ENCODE measurements at places on chromosomes 13 and 19.

DNA sequence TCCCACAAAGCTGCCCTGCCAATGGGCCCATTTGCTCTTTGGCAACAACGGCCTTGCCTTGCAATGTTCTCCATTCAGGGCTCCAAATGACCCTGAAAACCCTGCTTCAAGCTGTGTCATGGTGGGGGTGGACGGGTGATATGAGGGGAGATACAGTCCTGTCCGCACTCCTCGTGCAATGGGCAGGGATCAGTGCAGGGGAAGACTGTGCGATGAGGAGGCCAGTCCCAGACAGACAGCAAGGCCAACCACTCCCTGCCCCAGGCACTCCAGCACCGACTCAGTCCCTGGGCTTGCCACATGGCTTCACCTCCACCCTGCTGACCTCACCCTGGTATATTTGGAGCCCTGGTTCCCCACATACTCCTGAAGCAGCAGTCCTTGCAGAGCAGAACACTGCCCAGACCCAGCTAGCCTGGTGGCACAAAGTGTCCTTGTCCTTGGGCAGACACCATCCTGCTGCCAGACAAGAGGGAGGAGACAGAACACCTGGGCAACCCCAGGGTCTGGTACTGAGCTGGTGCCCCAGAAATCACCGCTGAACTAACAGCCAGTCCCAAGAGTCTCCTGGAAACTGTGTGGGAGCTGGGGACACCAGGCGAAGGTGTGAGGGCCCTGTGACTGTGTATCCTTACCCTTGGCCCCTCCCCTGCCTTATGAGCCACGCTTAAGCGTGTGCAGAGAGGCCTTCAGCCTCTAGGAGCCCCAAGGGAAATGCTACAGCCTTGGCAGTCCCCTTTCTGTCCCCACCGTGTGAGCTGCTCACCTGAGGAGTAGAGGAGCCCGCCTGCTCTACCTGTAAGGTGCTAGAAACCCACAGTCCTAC, 9.1 kb upstream of the SLC35E1 start:
- DNase-seq: no peak

- DNase-seq: no peak
Measured at GRCh38 chr19:16398530-16399249, 73.1 kb downstream of the EPS15L1 start.

DNA sequence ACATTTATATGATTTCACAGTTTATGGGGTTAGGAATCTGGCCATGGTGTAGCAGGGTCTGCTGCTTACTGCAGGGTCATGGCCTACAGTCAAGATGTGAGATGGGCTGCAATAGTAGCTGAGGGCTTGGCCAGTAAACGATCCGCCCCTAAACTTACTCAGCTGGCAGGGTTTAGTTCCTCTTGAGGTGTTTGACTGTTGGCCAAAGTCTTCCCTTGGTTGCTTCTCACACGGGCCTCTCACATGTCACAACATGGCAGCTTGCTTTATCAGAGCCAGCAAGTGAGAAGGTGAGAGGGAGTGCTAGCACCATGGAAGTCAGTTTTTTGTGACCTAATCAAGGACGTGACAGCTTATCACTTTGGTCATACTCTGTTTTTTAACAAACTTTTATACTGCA, 77.1 kb downstream of the DNAJC3 start:
- DNase-seq: no peak

- DNase-seq: no peak
Measured at GRCh38 chr13:85990397-85990796, 191.2 kb upstream of the SLITRK6 start.

GRCh38 chr13:36355632-36356031, 9.4 kb upstream of the SPART start:
- no peak for DNase-seq

DNA sequence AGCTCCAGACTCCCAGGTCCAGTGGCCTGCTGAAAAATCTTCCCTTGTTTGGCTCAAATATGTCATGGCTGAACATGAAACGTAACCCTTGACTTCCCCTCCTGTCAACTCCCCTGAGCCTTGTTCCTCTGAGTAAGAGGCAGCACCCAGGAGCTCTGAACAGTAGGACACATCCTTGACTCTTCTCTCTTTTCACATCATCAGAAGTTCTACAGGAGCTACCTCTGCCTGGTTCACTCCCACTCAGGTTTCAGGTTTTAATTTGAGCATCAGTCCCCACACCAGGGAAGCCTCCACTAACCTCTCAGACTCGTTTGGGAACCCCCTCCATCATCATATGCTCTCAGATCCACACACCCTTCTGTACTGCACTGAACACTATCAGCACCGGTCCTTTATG, 30.3 kb downstream of the ZNF823 start:
- no peak for DNase-seq

DNA sequence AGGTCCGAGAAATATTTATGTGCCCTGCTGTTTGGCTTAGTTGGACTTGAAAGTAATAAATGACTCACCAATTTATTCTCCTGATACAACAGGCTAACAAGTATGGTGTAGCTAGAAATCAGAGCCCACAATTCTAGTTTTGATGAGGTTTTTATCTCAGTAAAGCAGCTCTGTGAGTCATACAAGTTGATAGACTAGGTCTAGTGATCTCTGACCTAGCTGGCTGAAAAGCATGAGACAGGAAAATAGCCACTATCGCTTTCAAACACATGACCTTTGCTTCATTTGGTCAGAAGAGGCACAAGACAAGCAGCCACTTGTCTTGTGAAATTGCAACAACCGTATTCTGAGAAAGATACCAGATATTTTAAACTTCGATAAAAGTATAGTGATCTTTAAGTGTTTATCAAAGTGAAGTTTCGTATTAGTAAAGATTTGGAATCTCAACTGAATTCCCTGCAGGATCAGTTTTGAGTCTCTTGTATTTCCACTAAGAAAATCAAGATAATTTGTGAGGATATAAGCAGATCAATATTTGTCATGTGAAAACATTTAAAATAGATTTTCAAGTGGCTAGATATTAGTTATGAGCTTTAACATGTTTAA, 126.7 kb downstream of the MAB21L1 start:
- DNase-seq: no peak

GRCh38 chr19:35793381-35794165, 18.2 kb downstream of the ARHGAP33 start:
- DNase-seq: no peak

DNA sequence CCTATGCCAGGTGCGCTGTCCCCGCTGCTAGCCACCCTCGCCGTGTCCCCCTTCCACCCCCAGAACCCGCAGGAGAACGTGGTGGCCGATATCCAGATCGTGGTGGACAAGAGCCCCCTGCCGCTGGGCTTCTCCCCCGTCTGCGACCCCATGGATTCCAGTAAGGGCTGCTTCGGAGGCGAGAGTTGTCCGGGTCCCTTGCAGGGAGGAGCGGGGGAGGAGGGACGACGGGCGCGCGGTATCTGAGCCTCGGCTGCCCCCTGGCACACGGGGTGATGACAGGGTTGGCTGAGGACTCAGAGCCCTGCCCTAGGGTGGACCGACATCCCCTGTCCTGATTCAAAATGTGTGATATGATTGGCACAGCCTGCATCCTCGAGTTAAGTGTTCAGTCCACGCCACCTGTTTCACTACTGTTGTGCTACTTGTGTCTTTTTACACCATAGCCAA, 653 bp downstream of the MVB12A start:
- DNase-seq: peak; percentile 40

GRCh38 chr13:60402022-60402421, 5.0 kb downstream of the TDRD3 start:
- no peak for DNase-seq

DNA sequence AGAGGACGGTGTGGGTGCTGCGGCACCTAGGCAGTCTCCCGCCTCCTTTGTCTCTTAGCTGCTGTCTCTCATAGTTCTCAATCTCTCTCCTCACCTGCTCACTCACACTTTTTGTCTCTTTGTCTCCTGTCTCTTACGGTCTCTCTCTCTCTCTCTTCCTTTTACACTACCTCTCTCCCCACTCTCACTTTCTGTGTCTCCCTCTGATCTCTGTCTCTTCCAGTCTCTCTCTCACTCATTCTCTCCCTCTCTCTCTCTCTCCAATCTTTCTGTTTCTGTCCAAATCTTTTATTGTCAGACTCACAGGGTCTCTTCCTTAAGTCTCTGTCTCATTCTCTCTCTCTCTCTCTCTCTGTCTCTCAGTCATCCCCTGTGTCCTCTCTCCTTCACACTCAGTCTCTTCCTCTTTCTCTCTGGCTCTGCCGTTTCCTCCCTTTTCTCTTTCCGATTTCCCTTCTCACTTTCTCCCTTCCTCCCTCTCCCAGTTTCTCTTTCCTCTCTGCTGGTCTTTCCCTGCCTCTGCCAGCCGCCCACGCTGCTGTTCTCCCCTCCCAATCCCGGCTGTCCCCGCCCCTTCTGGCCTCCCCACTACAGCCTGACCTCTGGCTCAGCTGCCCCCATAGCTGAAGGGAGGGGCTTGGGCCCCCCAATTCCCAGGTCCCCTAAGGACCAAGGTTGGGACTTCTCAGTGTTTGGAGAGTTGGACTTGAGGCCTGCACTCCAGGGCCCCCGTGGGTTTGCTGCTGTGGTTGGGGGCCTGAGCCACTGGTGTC, at the start of gene PLEKHA4:
PLEKHA4 (minus strand) TSS at position 504 of the 773 bp plus-strand sequence. CDS start 997 bp downstream, outside the sequence.
- DNase-seq: peak; percentile 45

- peak; percentile 47 for DNase-seq
Measured at GRCh38 chr13:25738342-25739196, 313.2 kb downstream of the SHISA2 start.

GRCh38 chr13:105678072-105678471, 857.4 kb downstream of the EFNB2 start:
- no peak for DNase-seq

DNA sequence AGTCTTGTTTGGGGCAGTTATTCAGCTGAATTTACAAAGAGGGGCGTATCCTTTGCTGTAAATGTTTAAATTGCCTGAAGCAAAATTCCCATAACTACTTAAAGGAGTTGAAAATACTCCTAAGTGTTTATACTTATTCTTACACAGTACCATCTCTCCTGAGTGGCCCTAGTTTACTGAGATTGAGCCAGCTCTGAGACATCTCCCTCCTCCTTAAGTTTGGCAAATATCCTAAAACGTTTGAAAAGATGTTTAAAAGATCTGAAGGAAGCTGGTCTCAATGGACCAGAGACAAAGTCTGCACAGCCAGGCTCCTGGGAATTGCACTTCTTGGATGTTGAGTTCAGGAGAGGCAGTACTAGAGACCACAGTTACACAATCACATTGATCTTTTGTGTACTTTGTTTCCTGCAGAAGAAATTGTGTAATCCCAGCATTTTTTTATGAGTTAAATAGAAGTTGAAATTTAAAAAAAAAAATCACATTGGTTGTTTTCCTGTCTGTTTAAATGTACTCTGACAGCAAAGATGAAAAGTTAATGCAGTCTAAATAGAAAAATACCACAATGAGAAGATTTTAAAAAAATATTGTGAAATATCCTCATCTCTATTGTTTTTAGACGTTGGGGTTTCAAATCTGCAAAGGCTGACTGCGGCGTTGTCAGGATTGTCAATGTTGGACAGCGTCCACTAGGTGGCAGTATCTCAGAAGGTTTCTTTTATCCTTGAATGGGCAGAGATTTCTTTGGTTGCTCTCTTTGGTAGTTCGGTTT, 20.7 kb downstream of the TNFSF11 start:
- peak; percentile 52 for DNase-seq

- no peak for DNase-seq
Measured at GRCh38 chr13:52776726-52777125, 37.1 kb upstream of the CNMD start.

DNA sequence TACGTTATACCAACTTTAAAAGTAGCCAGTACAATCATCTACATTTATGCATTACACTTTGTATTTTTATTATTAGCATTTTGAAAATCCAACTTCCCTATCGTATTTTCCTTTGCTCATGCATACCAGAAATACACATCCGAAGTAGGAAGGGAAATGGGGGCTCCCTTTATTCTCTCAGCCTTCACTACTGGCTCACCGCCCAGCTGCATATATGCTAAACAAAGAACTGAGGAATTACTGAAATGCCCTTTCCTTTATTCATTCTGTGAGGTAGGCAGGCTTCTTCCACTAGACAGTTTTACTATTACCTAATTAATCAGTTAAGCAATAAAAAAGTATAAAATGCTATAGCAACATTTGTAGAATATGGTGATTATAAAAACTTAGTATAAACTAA, 291.6 kb downstream of the KLF12 start:
- DNase-seq: no peak

- DNase-seq: no peak
Measured at GRCh38 chr13:93925990-93926389, 553.5 kb downstream of the DCT start.

GRCh38 chr13:28031220-28031895, 42.9 kb upstream of the URAD start:
- DNase-seq: no peak

DNA sequence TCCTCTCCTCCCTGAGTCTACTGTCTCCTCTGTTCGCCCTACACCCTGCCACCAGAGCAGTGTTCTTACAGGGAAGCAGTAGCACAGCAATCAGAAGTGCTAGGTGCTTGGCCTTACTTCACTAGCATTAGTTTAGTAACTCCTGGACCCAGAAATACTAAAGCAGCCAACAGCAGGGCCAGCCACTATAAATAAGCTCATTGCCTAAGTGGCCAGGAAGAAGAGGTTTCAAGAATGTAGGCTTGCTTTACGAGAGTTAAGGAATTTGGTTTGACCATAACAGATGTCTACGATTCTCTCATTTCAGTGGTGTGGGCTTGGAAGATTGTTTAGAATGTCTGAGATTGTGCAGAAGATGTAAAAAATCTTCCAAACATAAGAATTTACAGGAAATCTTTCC, 103.3 kb downstream of the ZAR1L start:
- DNase-seq: peak; percentile 7

DNA sequence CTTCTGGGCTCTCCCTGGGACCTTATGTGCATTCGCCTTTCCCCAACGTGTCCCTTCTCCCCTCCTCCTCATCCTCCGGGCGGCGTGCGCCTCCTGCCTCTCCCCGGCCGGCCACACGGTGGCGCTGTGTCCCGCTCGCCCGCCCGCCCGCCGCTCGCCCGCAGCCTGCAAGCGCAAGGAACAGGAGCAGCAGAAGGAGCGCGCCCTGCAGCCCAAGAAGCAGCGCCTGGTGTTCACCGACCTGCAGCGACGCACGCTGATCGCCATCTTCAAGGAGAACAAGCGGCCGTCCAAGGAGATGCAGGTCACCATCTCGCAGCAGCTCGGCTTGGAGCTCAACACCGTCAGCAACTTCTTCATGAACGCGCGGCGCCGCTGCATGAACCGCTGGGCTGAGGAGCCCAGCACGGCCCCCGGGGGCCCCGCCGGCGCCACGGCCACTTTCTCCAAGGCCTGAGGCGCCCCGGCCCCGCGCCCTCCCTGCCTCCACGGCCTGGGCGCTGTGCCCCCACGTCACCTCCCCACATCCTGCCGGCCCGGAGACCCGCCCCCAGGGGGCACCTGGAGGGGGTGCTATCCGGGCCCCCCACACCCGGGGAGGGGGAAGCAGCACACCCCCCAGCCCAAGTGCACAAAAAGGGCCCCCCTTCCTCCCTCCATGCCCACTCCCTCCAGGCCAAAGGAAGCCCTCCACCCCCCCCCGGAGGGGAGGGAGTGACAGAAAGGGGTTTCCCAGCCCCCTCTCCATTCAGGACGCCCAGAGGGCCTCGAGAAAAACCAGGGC, 21.9 kb downstream of the ONECUT3 start:
- peak; percentile 74 for DNase-seq

- DNase-seq: peak; percentile 32
Measured at GRCh38 chr19:17555929-17556813, 722 bp downstream of the COLGALT1 start.

GRCh38 chr19:56309511-56310185, 5.0 kb downstream of the ZSCAN5A start:
- DNase-seq: peak; percentile 66
